ENCODE measurements at places on chromosomes 7 and 10.

GRCh38 chr7:2928256-2928612, 84.1 kb upstream of the GNA12 start:
- DNase-seq, result no peak

DNA sequence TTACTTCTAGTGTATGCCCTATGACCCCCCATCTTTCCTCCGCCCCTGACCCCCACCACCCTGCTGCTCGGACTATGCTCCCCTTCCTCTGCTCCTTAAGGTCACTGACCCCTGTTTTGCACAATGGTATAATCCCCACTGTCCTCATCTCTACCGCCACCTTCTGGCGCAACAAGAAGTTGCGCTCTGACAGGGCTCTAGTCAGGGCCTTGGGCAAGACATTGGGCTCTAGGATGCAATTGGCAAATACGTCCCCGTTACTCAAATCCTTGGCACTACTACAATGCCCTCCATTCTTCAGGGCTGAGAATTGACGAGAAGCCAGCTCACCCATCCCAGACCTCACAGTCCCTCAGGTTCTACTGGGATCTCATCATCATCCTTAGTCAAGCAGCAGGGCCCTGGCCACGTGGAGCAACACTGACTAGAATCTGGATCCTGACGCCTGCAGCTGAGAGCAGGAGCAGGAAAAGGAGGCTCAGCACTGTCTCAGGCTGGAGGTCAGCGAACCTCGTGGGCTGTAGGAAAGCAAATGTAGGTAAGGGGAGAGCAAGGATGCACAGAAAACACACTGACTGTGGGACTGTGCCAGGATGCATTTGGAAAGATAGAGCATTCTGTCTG, 10.6 kb downstream of the LRIT2 start:
- peak; percentile 57 for DNase-seq

- no peak for DNase-seq
These were observed 73.0 kb upstream of the CABCOCO1 start for GRCh38 chr10:61589547-61590243.

DNA sequence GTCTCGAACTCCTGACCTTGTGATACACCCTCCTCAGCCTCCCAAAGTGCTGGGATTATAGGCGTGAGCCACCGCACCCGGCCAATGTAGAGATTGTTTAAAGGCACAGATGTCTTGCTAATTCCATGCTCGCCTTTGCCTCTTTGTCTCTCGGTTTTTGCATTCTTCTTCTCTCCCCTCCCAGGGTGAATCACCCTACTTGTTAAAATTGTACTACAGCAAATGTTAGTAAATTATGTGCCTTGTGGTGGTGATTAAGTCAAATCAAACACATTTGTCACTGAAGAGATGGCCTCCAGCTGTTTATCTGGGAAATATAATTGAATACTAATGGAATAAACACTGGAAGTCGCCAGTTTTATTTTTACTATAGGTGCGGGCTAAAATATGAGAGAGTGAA, 384.4 kb upstream of the AUTS2 start:
- DNase-seq, result no peak

DNA sequence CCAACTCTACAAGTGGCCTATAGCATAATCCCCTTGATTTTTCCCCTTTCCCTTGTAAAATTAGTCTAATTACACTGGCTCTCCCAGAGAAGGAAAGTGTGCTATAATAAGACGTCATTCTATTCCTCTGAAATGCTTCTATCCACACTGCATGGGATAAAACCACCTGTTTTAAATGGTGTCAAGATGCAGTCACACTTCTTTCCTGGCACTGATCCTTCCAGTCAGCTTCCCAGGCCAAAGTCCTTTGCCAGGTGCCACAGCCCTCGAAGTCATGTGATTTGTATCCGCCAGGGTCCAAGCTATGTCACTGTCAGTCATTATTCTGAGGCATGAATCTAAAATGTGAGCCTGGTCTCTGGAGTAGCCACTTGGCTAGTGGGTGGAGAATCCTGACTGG, 169.0 kb upstream of the KIAA1217 start:
- no peak for DNase-seq

DNA sequence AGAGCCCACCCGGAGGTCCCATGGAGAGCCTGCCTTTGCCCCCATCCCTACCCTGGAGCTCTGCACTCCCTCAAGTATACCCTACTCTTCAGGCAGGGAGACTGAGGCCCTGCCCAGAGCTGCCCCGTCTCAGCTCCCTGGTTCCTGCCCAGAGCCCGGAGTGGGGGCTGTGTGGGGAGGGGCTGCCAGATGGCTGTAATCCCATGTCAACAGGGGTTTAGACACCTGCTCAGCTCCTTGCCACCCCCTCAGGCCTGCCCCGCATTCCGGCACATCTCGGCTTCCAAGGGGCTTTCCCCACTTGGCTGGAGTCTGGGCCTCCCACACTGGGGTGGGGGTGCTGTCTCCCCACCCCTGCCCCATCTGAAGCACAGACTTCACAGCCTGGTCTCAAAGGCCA, 20.9 kb upstream of the LFNG start:
- no peak for DNase-seq

DNA sequence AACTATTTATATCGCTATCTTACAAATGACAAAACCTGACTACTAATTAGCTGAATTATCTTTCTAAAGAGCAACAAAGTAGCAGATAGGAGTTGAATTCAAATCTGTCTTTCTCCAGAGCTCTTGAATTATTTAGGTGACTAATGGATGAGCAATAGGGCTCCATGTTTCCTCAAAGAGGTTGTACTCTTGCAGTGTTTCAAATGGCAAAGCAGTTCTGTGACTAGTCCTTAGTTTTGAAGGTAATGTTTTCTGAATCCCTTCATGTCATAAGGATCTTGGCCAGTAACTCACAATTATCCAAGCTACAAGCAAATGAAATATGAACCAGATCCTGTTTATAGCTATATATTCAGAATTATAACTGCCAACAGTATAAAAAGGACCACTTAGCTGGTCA, 999.7 kb downstream of the NRG3 start:
- no peak for DNase-seq

DNA sequence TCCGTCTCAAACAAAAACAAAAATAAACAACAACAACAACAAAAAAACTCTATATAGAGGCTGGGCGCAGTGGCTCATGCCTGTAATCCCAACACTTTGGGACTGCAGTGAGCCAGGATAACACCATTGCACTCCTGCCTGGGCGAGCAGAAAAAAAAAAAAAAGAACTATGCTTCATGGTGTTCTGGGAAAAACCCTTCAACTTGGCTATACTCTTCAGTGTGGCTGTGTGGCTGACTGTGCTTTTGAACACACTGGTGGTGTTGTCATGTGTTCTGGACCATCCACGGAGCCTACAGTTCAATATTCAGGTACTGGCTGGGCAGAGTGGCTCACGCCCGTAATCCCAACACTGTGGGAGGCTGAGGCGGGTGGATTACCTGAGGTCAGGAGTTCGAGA, 26.5 kb downstream of the SNX8 start:
- DNase-seq, result no peak

GRCh38 chr10:71399946-71400345, 3.2 kb downstream of the CDH23 start:
- no peak for DNase-seq

DNA sequence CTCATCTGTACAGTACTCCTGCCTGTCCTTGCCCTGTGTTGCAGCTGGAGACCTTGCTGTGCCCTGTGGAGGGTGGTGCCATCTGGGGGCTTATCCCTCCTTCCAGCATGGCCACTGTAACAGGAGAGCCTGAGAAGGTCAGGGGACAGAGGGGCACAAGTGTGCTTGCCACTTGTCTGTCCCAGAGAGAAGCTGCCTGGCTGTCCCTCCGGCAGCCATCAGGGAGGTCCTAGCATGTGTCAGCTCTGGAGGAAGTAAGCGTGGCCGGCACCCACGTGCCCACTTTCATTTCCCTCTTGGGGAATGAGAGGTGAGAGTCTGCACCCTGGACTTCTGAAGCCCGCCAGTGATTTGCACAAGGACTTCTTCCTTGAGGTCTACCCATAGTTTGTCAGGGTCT, 97.0 kb upstream of the PPIF start:
- no peak for DNase-seq

DNA sequence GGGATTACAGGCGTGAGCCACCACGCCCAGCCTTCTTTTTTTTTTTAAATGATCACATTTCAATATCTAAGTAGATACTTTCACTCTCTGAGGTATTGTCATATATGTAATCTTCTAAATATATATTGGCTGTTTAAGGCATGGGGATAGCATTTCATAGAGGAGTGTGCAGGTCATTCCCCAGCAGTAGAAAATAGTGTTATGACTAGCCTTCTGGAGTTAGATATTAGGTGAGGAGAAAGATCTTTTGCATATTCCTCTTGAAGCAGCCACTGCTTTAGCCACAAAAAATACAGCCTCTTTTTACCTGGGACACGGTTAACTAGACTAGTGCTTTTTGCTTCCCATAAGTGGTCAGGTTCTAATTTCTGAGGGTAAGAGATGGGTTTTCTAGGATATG, 28.9 kb downstream of the ADD3 start:
- DNase-seq, result no peak

All from hematopoietic multipotent progenitor cell treated with erythropoietin and hydrocortisone succinate and interleukin-3 and kit ligand, for 8 days (in vitro differentiated cells).